ENCODE measurements at places on chromosomes 3 and 15. TPM values are rescaled to one million over a fixed set of nuclear protein-coding genes. Genes with fewer than 3 reads are reported as not detected.

GRCh38 chr15:32866454-32867312 lies 148.9 kb downstream of the GREM1 start:
- no peaks in the 10 kb centered on the region for H3K36me3 ChIP-seq
- H3K27me3 ChIP-seq, result no peaks in the 10 kb centered on the region
- H3K27ac ChIP-seq, result no peak overlapping the region
- no peak overlapping the region for H3K4me3 ChIP-seq
- no peaks in the 10 kb centered on the region for H3K4me1 ChIP-seq

Gene CPN2
- total RNA-seq, result not detected

Gene ZNF385D
- total RNA-seq, result 25.5 TPM

Gene SPINK8
- total RNA-seq, result not detected
